ENCODE measurements at places on chromosomes 5 and 9.
A peak's percentile ranks its signal among the peaks of the same experiment; 100 is the strongest.

DNA sequence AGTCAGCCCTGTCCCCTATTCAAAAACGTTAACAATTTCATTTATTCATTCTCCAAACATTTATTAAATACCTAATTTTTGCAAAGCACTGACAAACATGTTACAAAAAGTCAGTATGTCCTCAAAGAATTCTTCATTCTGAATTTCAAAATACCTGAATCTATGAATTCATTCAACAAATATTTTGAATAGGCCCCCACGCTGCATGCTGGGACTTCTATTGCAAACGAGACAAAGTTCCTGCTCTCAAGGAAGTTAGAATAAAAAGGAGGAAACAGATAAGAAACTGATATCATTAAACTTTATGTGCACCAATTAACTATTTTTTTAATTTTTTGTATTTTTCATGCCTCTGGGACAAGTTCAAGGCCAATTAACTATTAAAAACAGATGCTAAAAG lies 26.6 kb downstream of the TRPM6 start:
- no peak for DNase-seq

DNA sequence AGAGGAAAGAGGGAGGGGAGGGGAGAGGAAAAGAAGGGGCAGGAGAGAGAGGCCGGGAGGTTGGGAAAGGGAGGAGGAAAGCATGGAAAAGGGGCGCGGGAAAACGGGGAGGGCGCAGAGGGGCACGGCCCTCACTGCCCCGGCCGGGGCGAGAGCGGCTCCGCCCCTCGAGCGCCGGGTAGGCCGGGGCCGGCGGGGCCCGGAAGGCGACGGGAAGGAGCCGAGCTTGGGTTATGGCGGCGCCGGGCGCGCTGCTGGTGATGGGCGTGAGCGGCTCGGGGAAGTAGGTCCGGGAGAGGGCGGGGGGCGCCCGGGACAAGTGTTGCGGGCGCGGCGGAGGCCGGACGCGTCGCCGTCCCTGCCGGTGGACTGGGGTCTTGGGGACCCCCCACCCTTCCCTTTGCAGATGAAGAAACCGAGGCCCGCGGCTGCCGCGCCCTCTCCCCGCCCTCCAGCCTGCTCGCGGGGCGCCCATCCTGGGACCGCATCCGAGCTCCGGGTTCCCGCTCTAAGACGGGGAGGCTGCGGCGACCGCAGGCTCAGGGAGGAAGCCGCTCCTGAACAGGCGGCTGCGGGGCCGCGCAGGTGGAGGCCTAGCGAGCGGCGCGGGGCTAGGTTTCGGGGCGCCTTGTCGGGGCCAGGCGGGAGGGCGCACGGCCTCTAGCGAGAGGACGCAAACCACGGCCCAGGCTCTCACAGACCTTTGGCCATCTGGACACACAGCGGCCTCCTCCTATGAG lies at the start of gene IDNK:
TSS of gene IDNK (plus strand) at position 205 of the 740 bp plus-strand sequence. CDS start at position 234, 29 bp downstream.
- peak; percentile 23 for DNase-seq

GRCh38 chr9:34962546-34962945 lies 4.5 kb downstream of the PHF24 start:
- no peak for DNase-seq

DNA sequence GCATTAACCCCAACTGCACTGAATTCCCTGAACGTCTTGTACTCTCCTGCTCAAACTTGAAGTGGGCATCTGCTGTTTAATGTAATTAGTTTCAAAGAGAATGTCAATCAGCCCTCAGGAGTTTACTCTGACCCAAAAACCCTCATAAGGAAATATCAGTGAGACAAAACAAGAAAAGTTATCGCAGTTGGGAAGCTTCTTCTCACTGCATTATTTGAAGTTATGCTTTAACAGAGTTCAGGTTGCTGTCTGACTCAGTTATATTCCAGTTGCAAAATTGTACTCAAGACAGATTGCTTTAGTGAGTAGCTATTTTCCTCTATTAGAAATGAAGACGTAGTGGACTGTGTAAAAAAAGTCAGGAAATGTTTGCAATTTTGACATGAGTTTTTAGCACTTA lies 52.1 kb downstream of the PPIC start:
- no peak for DNase-seq

DNA sequence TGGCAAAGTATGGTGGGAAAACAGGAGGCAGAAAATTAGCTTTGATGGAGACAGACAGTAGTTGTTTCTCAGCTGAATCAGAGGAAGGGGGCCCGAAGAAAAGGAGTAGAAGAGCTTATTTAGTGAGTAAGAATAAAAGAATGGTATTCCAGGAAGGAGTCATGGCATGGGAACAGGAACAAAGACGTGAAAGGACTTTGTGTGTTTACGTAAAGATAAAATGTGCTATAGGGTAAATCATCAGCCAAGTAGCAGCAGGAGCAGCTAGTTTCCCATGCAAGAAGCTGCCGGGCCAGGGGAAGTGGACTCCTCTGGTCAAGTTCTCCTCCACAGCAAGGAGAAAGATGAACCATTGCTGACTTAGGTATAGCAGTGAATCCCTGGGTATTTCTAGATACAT lies 454.5 kb downstream of the HINT1 start:
- DNase-seq, result no peak

GRCh38 chr5:178624631-178625546 lies 2.0 kb downstream of the CLK4 start:
- DNase-seq, result no peak

GRCh38 chr5:73387149-73387591 lies 61.4 kb downstream of the FOXD1 start:
- no peak for DNase-seq

DNA sequence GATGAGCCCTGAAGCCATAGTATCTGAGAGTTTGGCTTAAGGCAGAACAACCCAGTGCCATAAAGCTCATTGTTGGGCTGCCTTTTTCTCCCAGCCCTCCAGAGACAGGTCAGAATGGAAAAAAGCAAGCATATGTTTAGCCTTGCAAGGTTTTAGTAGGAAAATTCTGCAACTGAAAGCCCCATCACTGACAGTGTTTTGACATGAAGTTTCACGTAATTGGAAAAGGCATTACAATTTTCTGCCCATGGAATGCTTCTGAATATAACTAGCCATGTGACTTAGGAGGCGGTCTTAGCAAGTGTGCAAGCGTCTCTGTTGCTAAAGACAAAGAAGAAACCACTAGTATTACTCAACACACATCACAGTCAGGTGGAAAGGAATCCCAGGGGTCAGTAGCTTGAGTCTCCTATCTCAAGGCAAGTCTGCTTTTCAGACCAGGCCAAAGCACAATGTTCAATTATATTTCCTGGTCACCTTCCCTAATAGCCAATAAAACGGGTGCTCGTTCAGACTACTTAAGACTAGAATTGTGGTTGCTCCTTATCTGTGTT lies 117.6 kb downstream of the CARTPT start:
- DNase-seq, result no peak

Measured in stimulated activated CD4-positive, alpha-beta T cell treated with anti-CD3 and anti-CD28 coated beads, Interleukin-15, amount 100 ng/mL, for 48 hours (primary cell).